ENCODE measurements at places on chromosomes 5 and 9.

GRCh38 chr9:114399381-114399780 is 11.6 kb upstream of the AKNA start:
- DNase-seq = no peak

DNA sequence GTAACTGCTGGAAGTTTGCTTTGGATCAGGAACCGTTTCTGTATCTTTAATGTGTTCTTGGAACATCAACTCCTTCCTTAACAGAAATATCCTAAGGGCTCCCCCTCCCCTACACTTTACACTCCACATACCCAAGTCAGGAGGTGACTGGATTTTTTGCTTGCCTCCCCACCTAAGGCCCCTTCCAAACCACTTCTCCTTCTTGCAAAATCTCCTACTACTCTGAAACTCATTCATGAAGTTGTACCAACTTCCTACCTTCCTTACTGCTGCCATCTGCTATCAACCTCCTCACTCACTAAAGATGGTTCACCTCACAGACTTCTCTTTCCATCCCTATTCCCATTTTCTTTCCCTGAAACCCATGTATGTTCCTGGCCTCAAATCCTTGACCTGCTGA is 16.1 kb downstream of the TXN start:
- no peak for DNase-seq

GRCh38 chr5:79791843-79792242 is 102.2 kb downstream of the CMYA5 start:
- DNase-seq = no peak

DNA sequence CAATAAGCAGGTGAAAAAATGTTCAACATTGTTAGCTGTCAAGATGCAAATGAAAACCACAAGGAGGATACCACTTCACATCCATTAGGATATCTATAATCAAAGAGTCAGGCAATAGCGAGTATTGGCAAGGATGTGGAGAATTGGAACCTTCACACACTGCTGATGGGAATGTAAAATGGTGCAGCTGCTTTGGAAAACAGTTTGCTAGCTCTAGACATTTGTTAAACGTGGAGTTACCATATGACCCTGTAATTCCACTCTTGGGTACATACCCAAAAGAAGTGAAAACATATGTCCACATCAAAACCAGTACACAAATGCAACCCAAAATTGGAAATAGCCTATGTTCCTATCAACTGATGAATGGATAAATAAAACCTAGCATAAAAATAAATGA is 37.4 kb downstream of the SCAMP1 start:
- DNase-seq = no peak

DNA sequence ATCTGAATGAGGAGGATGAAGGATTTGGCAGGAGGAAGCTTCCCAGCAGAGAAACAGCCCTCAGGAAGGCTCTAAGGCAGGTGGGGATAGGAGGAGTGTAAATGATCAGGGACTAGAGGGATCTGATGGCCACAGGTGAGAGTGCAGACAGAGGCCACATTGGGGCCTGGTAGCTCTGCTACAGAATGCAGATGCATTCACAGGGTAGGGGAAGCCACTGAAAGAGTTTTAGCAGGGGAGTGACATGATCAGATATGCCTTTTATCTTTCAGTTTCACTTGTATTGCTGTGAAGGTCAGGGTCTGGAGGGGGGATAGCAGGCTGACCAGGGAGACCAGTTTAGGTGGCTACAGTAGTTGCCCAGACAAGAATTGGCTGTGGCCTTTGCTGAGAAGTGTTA is 3.0 kb downstream of the TXNDC15 start:
- no peak for DNase-seq

GRCh38 chr9:123487944-123488548 is 132.0 kb downstream of the CRB2 start:
- DNase-seq = no peak

DNA sequence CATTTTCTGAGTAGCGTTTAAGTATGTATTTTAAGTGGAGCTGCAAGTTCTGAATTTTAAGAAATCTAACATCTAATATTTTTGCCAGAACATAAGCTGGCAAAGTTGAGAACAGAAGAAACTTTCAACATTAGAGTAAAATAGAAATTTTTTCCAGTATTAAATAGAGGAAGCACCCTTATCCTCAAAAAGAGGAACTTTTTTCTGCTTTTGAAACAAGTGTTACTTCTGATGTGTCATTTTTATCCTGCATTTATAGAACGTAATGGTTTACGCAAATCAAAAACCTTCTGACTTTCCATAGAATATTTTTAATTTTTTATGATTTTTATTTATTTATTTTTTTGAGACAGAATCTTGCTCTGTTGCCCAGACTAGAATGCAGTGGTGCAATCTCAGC is 21.8 kb downstream of the ZBED3 start:
- no peak for DNase-seq

DNA sequence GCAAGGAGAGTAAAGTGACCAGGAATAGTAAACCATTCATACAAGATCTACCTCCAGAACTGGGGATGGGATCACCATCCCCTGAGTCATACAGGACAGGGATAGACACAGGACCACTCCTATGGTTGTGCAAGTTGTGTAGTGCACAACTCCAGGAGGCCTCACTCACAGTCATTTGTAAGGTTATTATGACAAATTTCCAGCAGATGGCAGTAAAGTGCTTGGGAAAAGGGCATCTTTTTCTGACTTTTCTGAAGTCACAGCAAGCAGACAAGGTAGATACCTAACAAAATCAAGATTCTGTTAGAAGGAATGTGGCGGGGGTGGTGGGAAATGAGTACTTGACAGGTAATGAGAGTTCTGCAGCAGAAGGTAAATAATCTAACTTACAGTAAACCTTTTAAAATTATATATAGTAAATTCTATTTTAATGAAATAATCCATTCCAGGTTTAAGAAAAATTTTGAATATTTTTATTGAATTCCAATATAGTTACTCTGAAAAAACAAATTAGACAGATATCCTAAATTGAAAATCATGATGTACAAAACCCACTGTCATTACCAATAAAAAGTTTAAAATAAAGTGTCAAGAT is 16.7 kb upstream of the KIF27 start:
- peak; percentile 65 for DNase-seq

GRCh38 chr9:95653246-95653645 is 136.5 kb upstream of the PTCH1 start:
- DNase-seq = no peak

- no peak for DNase-seq
Observed at GRCh38 chr5:133932441-133933168, 35.8 kb downstream of the C5orf15 start.

DNA sequence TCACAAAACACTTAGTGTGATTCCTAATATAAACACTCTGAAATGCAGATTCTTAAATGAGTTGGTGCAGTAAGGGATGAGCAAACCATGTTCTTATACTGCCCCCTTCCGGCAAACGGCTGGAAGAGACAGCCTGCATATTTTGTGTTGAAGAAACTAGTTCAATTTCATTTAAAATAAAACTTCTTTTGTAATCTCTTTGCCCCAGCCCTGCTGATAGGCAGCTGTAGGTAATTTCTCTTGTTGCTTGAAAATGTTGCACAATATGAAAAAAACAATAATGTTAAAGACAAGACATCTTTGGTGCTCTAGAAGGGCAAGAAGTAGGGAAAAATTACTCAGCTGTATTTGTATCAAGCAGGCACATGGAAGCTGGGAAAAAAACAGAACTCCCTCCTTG is 89.7 kb upstream of the CCNG1 start:
- DNase-seq = peak; percentile 49

DNA sequence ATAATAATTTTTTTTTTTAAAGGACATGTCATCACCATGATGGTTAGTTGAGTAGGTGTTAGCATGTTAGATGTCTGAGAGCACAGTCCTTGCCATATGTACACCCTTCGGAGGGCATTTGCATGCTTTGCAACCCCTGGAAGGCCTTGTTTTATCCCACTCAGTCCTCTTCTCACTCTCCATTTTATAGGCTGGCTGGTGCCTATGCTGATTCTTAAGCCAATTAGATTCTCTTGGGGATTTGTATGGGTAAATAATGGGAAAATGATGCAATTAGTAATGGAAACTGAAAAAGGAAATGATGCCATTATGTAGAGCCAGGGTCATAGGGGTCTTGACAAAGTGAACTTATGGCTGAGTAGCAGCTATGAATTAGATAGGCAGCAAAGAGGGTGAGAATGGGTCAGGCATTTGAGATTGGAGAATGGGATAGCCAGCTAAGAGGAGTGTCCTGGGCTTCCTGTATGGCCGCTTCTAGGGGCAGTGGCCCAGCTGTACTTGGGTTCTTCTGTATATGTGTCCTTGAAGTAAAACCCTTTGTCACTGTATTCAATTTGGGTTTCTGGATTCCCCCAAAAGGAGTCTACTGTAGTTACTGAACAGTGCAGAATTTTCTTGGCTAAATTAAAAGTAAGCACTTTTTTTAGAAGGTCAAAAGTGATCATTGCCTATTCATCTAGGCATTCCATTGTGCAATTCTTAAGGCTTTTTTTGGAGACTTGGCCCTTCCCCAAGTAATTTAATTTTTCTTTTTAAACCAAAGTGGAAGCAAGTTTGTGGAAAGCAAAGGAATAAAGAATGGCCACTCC is 31.6 kb downstream of the LRRTM2 start:
- no peak for DNase-seq

- no peak for DNase-seq
Observed at GRCh38 chr5:4553978-4554377, 586.2 kb upstream of the ADAMTS16 start.

- DNase-seq = no peak
Observed at GRCh38 chr9:4055032-4055431, 244.8 kb downstream of the GLIS3 start.

DNA sequence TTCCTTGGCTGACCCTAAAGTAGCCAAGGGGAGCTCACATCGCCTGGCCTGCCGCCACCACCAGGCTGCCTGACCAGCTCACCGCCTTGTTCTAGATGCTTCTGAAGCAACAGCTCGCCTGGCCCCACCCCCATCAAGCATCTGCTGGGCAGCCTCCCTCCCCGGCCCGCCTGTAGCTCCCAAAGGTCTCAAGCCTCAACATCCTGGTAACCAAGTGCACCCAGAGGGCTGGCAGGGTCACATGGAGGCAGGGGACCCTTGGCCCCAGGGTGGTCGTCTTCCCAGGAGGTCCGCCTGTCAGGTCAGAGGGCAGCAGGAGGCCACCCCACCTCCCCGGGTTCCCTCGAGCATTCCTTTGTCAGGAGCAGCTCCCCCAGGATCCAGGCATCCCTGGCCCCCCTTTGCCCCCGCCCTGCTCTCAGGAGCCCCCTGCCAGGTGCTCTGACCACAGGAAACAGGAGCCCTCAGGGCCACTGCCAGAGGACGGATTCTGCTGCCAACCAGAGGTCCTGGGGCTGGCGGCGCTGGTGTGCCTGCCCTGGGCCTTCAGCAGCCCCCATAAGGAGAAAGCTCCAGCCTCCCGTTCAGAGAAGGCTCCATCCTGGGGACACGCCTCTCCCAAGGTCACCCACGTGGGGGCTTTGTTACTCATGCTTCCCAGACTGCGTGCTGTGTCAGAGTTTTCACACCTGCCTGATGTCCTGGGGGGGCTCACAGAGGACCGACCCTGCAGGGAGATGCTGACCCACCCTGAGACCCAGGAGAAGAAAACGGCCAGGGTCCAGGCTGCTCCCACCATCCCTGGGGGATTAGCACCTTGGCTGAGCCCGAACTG is 3.5 kb upstream of the LRRC14B start:
- no peak for DNase-seq

All from LHCN-M2 (cell line).